Renal cortex interstitium (tissue), 15 donors: ENCODE measurements at places on chromosomes 2 and 18.

GRCh38 chr2:223460774-223461211 is 141.4 kb downstream of the SCG2 start:
- no peak for DNase-seq

- DNase-seq = no peak
Measured at GRCh38 chr2:63124218-63124617, 73.6 kb downstream of the OTX1 start.

- DNase-seq = peak; percentile 46
Measured at GRCh38 chr18:1658908-1659566, 754.4 kb downstream of the ADCYAP1 start.

- no peak for DNase-seq
Measured at GRCh38 chr2:152348388-152348787, 13.4 kb downstream of the FMNL2 start.

- DNase-seq = no peak
Measured at GRCh38 chr18:62745089-62745751, 29.9 kb downstream of the PHLPP1 start.

GRCh38 chr2:145169285-145169684 is 649.4 kb upstream of the ZEB2 start:
- DNase-seq = no peak

- no peak for DNase-seq
Measured at GRCh38 chr2:20113004-20113796, 61.8 kb upstream of the LAPTM4A start.

DNA sequence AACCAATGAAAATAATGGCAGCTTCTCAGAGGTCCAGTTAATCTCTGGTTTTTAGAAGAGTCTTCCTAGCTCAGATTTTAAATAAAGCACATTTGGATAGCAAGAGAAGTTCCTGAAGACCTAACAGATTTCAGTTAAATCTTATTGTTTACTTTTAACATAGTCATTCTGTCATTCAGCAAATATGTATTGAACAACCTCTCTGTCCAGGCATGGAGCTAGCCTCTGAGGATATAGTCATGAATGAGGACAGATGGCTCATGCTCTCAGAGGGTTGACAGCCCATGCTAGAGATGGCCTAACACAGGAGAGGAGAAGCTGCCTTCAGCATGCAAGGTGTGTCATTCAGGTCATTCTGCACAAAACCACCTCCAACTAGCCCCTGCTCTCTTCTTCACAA is 6.2 kb downstream of the CCBE1 start:
- DNase-seq = no peak

- no peak for DNase-seq
Measured at GRCh38 chr2:239936838-239937581, 88.1 kb downstream of the NDUFA10 start.

- no peak for DNase-seq
Measured at GRCh38 chr2:68251855-68252399, 405 bp downstream of the PPP3R1 start.

DNA sequence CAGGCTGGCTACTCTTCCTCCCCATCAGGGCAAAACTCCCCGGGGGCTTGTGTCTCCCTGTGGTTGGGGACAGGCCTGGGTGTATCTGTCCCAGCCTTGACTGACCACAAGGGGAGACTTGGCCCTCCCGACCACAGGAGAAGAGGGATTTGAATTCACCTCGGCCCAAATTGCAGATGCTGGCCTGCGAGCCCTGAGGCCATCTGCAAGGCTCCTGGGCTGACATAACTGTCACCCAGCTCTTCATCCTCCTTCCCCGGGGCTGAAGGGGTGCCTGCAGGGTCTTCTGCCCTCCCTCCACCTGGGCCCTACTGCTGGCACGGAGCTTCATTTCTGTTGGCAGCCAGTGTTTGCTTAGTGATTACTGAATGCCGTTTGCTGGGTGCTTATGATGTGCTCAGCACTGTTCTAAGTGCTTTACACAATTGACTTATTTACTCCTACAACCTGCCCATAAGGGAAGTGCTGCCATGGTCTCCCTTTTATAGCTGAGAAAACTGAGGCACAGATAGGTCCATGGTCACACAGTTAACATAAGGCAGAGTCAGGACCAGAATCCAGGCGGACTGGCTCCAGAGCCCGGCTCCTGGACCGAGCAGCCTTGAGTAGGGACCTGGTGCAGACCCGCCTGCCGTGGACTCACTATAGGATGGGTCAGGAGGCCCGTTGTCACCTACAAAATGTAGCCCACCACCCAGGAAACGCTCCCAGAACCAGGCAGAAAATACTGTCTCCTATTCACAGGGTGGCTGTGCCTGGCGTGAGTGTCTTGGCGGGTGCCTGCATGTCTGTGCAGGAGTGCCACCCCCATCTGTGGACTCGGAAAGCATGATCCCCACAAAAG is 18.9 kb downstream of the STEAP3 start:
- DNase-seq = no peak

DNA sequence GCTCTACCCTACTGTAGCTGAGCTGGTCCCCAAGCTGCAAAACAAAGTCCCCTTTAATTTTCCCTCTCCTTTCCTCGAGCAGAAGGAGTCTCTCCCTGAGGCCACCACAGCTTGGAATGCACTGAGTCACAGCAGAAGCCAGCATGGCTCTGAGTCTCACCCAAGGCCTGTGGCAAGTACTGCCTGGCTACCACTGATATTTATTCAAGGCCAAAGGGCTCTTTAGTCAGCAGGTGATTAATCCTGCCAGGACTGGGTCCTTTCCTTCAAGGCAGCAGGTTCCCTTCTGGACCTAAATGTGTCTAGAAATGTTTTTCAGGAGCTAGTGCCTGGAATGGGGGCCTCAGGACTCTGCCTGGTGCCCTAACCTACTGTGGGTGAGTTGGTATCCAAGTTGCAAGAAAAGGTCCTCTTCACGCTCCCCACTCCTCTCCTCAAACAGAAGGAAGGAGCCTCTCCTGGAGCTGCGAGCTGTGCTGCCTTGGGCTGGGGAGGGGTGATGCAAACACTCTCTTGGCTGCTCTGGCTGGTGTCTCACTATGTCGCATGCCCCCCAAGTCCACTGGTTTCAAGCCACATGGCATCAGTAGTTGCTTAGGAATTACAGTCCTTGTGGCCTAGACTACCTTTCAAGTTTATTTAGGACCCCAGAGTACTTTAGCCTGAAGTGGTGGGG is 53.4 kb downstream of the CD28 start:
- no peak for DNase-seq

DNA sequence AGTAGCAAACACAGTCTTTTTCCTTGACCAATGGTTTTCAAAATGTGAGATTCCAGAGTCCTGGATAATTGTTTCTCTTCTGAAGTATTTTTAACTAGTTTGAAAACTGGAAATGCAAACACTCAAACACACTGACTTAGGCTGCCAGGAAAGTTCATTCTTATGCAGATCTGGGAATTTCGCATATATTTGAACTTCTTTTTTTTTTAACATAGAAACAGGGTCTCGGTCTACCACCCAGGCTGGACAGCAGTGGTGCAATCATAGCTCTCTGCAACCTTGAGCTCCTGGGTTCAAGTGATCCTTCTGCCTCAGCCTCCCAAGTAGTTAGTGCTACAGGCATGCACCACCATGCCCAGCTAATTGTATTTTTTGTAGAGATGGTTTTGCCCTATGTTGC is 79.6 kb downstream of the DYM start:
- DNase-seq = no peak

DNA sequence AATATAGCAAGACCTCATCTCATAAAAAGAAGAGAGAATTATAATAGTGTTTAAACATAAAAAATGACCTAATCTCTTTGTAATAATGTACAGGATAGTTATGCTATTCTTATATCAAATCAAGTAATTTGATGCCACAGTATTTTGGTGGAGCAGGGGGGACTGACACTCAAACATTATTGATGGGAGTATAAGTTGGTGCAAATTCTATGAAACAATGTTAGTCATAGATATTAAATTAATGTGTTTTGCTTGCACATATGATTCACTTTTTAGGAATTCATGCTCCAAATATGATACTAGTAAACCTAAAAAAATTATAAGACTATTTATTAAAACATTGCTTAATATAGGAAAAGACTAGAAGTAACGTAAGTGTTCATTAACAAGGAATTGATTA is 256.1 kb upstream of the SYT4 start:
- no peak for DNase-seq

DNA sequence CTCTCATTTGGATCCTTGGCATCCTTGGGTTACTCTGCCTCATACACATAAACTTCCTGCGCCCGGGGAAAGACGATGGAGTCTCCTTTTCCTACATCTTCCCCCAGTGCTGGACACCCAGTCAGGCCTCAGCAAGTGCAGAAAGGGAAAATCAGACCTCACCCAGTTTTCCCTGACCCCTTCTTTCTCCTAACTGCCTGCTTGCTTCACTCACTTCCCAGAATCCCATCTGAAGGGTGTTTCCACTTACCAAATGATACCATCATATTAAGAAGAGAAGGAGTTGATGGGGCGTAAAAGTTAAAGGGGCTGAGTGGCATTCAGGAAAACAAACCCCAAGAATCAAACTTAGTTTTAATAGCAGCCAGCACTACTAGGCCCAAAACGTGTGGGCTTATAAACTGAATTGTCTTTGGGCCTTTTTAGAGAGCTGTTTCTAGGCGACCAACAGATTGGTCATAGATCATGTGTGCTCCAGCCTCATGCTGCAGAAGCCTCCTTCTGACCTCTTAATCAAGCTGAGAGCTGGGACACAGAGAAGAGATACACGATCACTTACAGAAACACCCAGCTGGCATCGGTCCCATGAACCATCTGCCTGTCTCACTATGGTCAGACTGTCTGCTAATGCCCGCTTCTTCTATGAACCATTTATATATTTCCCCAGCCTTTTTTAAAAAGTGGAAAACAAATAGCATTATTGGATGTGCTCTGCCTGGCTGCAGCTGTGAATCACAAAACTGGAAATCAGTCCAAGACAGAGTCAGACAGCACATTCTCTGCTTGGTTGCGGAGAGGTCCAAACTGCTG is 165.7 kb upstream of the SLC14A2 start:
- peak; percentile 28 for DNase-seq

- no peak for DNase-seq
Measured at GRCh38 chr2:187988348-187988747, 303.3 kb upstream of the GULP1 start.

GRCh38 chr2:220442012-220442411 is 814.6 kb downstream of the SLC4A3 start:
- no peak for DNase-seq

- no peak for DNase-seq
Measured at GRCh38 chr2:167279810-167280209, 391.5 kb downstream of the XIRP2 start.

GRCh38 chr2:160220545-160221009 is 20.5 kb upstream of the ITGB6 start:
- DNase-seq = no peak

GRCh38 chr2:230946429-230947234 is 21.6 kb upstream of the GPR55 start:
- DNase-seq = no peak

GRCh38 chr18:24051031-24051947 is 36.7 kb downstream of the TTC39C start:
- DNase-seq = no peak

GRCh38 chr2:195706161-195706900 is 49.3 kb downstream of the SLC39A10 start:
- DNase-seq = no peak

DNA sequence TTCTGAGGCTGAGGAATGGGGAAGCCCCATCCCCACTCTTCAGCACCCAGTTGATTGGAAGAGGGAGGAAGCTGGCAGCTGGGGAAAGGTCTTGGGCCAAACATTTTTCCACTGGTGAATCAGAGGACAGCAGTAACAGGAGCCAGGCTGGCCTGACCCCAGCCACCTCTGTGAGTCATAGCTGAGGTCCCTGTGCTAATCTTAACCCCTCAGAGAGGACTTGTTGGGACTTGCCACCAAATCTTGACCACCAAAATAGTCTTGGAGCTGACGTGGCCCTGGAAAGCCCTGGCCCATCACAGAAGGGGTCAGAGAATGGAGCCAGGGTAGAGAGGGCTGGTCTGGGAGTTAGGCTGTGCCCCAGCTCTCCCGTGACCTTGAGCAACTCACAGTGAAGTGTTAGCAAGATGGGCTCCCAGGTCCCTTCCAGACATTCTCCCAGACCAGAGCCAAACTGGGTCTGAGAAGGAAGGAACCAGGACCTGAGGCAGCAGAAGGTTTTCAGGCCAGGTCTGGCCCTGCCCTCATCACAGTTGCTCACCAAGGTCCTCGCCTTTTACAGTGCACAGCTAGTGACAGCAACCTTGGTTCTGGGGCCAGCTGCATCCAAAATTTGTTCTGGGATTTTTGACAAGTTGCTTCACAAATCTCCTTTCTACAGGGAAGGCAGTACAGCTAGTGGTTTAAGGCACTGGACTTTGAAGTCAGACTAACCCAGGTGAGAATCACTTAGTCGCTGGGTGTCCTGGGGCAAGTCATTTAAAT is 266.6 kb downstream of the CYP26B1 start:
- DNase-seq = no peak

DNA sequence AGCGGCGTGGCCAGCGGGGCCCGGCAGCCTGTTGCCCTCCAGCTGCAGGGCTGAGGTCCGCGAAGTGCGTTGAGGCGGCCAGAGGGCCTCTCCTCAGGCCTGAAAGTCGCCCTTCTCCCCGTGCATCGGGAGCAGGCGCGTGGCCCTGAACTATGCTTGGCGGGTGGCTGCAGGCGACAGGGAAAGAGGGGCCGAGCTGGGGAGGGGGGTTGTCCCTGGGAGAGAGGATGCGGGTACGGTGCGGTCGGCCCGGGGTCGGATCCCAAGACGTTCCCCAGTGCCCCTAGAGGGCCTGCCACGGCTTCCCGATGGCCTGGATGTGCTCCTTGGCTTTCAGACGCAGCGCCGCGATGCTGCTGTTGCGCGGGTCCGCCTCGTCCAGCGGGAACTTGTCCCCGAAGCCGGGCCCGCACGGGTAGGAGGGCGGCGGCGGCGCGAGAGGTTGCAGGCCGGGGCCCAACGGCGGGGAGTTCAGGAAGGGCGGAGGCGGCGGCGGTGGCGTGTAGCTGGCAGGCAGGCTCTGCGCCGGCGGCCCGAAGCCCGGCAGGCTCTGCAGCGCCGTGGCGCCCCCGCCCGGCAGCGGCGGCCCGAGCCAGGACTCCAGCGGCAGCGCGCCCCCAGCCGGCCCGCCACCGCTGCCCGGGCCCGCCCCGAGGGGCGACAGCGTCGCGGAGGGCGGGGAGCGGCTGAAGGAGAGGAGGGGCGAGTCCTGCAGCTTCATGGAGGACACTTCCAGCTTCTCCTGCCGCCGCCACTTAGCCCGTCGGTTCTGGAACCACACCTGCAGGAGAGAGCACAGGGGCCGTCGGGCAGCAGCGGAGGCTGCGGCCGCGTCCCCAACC is 4.3 kb downstream of the RAX start:
- DNase-seq = no peak

GRCh38 chr2:239355139-239355538 is 45.7 kb downstream of the HDAC4 start:
- no peak for DNase-seq

DNA sequence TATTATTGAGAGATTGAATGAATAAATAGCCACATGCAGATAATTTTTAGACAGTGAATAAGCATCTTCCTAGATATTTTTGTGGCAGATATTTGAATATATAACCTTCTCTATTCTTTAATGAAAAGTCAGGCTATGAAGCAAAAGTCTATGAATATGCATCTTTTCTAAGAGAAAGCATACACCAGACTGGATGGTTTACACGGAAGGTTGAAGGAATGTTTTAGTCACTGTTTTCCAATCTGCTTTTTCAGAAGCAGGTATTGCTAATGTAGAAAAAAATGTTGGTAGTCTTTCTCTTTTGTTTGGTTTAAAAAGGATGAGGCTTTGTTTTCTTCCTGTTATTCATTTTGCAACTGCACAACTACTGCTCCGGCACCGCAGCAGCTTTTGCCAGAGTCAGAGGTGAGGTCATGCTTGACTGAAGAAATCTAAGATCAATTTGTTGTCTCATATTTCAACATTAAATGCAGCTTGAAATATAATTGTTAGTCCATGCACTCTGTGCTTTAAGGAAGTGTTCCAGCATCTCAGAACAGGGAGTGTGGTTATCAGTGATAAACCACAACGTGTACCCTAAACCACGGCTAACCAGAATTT is 1540.8 kb upstream of the PIK3C3 start:
- DNase-seq = no peak
